ENCODE measurements at places on chromosomes 3 and 15.
A peak's percentile ranks its signal among the peaks of the same experiment; 100 is the strongest.

DNA sequence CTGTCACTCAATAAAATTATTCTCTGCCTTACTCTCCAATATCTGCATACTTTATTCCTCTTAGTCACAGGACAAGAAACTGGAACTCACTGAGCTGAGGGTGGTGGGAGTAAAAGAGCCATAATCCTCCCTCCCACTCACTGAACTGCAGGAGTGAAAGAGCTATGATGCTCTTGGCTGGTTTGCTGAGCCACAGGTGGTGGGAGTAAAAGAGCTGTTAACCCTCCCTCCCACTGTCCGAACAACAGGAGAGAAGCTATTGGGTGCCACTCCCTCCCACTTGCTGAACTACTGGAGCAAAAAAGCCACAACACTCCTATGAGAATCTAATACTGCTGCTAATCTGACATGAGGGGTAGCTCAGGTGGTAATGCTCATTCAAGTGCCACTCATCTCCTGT, 391.0 kb downstream of the NSUN3 start:
- no peak for DNase-seq

DNA sequence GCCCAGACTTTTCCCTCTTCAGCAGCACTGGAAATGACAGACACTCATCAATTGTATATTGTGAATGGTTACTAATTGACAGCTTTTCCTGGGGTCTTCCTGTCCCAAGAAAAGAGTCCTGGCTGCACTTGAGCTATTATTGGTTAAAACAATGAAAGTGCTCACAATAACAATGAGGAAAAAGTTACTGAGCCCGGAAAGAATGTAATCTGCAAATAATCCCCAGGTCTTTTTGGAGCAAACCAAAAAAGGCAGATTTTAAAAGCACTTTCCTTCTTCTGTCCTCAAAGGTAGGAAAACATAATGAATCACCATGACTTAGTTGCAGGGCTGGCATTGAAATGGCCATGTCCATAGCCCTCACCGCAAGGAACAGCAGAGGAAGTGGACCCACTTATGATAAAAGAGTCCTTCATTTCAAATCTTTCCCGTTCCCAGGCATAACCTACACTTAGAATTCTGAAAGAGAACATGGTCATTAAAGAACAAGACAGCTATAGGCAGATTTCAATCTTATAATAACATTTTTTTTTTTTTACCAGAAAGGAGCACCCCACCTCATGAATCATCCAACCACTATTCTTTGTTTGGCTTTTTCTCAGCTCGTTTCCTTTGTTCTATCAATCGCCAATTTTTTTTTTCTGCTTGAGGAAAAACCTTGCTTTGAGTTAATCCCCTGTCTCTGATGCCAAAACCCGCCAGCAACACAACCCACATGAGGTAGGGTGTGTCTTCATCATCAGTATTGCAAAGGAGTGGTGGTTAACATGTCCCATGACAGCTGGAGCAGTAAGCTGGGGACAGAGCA, 35.5 kb upstream of the ATP1B3 start:
- peak; percentile 82 for DNase-seq

DNA sequence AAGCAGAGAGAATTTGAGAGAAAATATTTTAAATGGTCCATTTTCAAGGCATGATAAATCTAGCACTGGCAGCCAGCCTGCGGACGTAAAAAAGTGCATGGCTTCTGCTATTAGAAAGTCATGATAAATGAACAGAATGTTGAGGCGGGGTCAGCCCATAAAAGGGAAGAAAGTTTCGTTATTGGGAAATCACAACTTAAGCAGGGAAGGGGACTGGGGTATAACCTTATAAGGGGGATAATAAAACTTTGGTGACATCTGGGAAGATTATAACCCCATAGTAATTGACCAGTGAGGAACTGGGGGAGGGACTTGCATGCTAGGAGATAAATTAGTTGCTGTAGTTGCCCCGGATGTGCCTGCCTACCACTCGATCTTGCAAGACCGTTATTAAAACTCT, 88.4 kb upstream of the PLSCR4 start:
- no peak for DNase-seq

DNA sequence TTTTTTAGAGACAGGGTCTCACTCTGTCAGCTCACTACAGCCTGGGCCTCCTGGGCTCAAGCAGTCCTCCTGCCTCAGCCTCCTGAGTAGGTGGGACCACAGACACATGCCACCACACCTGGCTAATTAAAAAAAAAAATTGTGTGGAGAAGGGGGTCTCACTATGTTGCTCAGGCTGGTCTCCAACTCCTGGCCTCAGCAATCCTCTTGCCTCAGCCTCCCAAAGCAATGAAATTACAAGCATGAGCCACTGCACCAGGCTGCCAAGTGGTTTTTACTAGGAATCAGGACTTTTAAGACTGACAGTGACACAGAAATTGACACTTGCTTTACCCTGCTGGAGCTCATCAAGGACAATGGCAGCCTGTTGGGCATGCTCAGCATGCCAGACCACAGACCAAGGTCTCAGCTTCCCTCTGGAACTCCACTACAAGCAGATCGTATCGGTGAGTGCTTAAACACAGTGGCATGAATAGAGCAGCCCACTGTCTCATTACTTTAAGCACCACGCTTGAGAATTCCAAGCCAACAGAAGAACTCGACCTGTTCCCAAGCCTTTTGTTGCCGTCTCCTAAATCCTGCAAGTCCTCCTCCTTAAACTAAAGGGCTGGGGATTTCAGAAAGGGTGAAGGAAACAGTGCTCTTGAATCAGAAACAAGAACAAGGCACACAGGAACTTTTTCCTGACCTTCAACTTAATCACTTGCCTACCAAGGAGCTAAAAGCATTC, 41.4 kb downstream of the EOMES start:
- DNase-seq, result no peak

DNA sequence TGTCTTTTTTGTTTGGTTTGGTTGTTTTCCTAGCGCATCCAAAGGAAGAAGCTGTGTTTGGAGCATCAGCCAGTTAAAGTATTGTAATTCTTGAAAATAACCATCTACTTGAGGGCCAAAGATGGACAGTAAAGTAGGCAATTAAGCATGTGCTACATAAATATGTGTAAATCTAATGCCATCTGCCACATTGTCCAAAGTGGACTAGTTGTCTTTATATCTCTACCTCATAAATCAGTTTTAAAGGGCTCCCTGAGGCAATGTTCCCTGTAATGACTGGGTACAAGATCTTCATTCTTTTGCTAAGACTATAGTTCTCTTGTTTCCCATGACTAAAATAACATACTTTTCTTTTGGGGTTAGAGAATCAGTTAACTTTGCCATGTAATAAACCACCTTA, 460.0 kb upstream of the RARB start:
- DNase-seq, result no peak

Measured in MCF 10A (cell line).